GM13976 (cell line): ENCODE measurements at places on chromosomes 1 and 21.

DNA sequence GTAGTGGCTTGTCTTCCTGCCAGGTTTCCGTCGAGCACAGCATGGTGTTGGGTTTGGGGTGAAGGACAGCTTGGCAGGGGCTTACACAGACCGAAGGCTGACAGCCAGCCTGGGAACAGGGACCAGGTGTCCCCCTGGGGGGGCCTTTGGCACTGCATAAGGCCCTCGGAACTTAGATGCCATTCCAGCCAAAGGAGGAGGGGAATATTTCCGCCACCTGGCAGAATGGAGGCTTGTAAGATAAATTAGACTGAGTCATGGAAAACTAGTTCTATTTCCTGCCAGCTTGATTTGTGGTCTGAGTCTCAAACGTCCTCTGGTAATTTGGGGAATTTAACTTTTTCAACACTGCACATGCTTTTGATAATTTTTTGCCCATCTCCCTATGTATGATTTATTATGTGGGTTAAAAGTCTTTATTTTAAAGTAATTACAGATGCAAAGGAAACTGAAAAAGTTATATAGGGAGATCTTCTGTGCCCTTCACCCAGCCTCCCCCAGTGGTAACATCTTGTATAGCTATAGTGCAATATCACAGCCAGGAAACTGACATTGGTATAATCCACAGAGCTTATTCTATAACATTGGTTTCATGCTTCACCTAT lies 11.5 kb upstream of the TMEM51 start:
- no peak for DNase-seq

DNA sequence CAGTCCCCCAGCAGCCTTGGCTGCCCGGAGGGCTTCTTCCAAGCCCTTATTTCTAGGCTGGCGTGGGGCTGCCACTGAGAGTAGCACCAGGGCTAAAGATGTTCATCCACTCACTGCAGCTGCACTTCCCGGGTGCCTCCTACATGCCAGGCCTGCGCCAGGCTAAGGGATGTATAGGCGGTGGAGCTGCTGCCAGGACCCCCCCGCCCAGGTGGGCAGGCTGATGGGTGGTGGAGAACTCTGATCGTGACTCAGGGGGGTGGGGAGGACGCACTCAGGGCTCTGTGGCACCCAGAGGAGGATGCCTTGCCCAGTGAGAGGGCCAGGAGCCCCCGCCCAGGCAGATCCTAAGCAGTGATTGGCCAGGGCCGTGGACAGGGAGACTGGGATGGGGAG lies 34.1 kb downstream of the CFAP74 start:
- no peak for DNase-seq

DNA sequence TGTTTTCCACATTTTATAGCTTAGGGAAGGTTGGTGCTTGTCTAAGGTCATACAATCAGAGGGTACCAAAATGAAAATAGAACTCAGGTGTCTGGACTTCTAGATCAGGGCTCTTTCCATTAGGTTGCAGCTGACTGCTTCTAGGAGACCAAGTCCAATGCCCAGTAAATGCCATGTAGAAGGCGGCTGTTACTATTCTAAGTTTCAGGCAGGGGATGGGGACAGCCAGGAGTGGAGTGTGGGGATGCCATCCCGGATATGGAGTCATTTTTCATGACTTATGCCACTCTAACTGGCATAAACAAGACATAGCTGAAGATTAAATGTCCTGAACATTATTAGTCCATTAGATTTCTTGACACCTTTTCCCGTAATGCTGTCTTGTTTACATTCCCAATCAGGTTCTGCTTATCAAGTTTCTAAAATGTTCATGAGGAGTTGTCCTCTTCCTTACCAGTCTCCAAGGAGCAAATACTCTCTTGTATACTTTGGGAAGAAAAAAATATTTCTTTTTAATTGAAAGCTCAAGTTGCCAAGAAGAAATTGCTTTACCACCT lies 31.5 kb downstream of the XCL1 start:
- no peak for DNase-seq

GRCh38 chr1:241114699-241115233 lies 242.2 kb downstream of the RGS7 start:
- no peak for DNase-seq

DNA sequence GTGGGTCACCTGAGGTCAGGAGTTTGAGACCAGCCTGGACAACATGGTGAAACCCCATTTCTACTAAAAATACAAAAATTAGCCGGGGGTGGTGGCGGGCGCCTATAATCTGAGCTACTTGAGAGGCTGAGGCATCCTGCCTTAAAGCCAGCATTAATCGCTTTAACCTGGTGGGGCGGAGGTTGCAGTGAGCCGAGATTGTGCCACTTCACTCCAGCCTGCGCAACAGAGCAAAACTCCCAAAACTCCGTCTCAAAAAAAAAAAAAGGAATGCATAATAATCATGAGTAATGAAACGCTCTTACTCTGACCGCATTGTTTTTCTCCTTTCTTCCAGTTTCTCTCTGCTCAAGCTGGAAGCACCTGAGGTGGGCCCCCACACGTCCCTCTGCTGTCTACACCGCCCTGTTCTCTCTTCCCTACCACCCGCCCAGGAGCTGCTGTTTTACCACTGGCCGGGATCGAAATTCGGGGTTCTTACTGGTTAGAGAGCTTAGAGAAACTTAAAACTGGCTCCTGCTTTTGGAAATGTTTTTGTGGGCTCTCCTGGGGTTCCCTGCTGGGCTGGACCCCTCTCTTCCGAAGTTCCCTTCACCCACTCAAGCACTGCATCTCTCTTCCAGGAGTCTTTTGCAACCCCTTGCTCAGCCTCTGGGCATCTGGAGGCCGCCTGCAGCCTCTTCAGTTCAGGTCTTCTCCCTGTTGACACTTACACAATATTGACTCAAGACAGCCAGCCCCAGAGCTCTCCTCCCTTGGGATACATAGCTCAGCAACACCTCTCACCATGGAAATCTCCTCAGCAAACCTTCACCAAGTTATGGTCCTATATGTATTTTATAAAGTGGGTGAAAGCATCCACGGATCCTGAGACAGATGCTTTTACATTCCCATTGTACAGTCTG lies 62.5 kb downstream of the FAM163A start:
- DNase-seq, result no peak

DNA sequence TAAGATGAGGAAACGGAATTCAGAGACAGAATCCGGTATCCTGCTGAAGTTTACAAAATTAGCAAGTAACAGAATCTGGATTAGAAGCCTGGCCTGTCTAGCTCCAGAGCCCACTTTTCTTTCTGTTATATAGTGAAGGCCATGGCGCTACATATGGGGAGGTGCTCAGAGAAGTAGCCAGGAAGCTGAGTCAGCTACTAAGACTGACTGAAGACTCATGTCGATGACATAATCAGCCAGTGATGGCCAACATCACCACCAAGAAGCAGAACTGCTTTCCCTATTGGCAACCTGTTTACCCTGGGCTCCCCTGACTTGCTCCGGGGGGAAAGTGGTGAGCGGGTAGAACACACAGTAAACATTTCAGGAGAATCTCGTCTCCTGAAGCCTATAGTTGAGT lies 18.8 kb downstream of the LRRC52 start:
- DNase-seq, result no peak

GRCh38 chr1:156924478-156925153 lies 4.2 kb downstream of the LRRC71 start:
- no peak for DNase-seq

DNA sequence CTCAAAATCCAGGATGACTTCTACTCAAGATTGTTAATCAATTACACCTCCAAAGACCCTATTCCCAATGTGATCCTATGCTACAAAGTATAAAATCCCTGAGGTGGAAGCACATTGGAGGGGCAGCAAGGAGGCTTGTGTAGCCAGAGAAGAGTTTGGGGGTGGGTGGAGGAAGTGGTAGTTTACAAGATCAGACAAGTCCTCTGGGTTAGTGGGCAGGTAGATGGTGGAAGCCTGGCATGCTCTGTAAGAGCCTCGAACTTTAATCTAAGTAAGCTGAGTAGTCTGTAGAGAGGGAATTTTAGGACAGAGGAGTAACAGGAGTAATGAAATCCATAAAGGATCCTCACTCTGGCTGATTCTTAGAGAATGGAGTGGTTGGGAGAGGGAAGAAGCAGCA lies 65.0 kb upstream of the KCTD3 start:
- DNase-seq, result no peak

GRCh38 chr1:230790026-230790425 lies 42.8 kb downstream of the CAPN9 start:
- DNase-seq, result peak; percentile 2

- DNase-seq, result no peak
These were observed at the start of gene RHBG for GRCh38 chr1:156368889-156369684. RHBG (plus strand) TSS chr1:156369211; CDS start chr1:156369250, 39 bp downstream.

- DNase-seq, result no peak
These were observed 35.9 kb upstream of the AGPAT3 start for GRCh38 chr21:43829161-43829560.

DNA sequence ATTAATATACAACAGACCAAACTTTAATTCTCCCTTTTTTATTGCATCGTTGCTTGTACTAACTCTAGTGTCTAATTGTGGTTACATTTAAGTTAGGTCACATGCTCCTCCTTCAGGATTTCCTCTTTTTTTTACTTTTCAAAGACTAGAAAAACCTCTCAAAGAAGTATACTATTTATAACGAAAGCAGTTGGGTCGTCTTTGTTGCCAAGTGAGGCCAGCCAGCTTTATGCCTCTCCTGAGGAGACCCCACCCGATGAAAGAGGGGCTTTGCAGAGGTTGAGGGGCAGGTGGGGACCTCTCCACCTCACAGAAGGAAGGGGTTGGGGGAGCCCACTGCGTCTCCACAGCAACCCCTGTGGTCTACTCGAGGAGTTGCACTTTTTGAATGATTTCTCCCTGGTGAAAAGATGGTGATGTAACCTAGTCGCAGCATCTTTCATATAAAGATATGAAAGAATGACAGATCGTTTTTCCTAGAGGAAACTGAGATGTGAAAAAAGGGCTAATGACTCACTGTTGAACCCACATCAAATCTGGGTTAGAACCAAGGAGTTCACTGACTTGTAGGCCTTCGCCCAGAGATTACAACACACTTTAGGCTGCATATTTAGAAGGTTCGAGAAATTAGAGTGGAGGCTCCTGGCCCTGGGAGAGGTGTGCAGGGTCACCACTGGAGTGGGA lies 6.4 kb downstream of the TGFB2 start:
- DNase-seq, result peak; percentile 55
